SW 1271 (cell line): ENCODE measurements at places on chromosomes 11 and 22.
A peak's percentile ranks its signal among the peaks of the same experiment; 100 is the strongest.

DNA sequence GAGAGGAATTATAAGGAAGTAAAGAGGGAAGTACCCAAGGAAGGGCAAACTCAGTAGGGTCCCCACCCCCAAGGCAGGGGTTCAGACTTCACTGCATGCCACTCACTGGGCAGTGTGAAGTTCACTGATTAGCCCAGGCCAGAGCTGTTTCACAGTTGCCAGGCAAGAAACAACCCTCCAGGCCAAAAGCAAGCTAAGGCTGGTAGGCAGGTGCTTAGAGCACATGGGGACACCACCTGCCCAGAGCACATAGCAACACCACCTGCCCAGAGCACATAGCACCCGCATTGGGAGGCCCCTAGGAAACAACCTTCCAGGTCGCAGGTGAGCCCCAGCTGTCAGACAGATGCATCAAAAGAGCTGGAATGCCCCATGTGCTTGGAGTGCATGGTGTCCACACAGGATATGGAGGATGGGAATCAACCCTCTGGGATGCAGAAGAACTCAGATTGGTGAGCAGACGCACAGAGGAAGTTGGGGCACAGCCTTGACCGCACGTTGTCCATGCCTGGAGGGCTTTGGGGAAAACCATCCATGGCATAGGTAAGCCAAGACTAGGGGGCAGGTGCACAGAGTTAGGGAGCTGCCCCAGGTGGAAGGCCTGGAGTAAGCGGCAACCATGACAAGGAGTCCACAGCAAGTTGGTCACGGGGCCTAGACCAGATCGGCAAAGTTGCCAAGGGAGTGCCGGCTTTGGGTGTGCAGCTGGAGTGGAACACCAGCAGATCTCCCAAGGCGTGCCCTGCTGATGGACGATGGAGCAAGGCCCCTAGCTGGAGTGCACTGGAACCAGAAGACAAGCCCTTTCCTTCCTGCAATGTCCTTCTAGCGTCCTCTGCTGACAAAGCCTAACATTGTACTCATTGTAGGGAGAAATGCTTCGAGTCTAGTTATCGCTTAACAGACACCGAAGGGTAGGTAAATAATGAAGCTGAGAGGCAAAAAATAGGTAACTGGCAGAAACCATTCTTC is 7.8 kb upstream of the TMEM216 start:
- no peak for DNase-seq

DNA sequence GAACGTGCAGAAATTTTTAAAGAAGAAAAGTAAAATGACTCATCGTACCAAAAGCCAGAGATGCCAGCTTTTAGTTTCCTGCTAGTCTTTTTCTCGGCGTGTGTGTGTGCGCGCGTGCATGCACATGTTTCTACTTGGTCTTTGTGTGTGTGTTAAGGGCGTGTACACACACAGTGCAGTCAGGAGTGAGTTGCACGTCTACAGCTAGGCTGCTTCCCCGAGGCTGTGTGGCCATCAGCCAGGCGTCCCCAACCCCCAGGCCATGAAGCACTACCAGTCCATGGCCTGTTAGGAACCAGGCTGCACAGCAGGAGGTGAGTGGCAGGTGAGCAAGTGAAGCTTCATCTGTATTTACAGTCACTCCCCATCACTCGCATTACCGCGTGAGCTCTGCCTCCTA is 36.4 kb downstream of the KCNQ1 start:
- DNase-seq, result no peak

DNA sequence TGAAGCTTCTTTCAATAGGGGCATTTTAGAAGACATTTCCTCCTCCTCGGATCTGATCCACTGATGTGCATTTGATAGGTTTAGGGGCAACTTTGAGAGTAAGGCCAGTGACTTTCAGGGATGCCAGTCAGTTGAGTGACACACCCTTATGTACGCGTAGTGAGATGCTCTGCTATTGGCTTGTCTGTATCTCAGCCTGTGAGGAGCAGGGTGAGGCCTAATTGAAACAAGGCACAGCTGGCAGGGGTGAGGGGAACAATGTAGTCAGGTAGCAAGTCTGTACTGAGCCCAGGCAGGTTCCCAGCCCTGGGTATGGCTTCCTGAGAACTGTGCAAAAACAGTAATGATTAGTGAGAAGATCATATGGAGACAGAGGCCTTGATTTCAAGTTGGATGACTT is 61.5 kb downstream of the STIM1 start:
- no peak for DNase-seq

GRCh38 chr22:43388420-43388851 is 23.4 kb upstream of the MPPED1 start:
- DNase-seq, result peak; percentile 49

DNA sequence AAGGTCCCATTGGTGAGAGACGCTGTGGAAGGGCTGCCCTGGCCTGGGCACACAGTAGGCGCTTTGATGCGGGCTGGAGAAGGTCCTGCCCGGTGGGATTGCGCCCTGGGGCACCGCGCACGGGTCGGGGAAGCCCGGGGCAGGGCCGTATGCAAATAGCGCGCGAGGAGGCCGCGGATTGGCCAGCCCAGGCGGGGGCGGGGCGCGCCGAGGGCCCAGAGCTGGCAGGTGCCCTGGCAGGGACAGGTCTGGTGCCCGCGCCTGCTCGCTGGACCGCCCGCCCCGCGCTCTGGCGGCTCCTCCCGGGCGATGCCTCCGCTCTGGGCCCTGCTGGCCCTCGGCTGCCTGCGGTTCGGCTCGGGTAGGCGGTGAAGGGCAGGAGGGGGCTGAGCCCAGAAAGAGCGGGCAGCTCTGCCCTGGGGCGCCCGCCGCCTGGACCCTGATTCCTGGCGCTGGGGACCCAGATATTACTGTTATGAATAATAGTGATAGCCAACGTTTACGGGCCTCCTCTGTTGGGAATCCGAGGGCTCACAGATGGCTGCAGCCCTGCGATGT is at the start of gene UPK3A:
TSS of gene UPK3A (plus strand) at position 245 of the 558 bp plus-strand sequence. CDS start at position 310, 65 bp downstream.
- no peak for DNase-seq

DNA sequence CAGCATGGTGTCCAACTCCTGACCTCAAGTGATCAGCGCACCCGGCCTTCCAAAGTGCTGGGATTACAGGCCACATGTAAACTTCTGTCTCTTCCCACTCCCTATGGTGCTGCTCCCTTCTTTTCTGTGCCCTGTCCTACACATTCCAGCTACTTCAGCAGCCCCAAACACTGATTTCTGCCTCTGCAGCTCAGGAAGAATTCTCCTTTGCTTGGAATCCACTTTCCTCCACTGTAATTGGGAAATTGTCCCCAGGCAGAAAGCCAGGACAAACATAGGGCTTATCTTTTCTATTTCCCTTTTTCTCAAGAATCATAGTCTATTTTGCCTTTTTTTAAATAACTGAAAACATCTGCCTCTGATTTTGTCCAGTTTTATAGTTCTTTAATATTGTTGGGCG is 21.3 kb upstream of the DRG1 start:
- DNase-seq, result no peak

GRCh38 chr11:119739021-119739703 is 10.2 kb upstream of the NECTIN1 start:
- no peak for DNase-seq

DNA sequence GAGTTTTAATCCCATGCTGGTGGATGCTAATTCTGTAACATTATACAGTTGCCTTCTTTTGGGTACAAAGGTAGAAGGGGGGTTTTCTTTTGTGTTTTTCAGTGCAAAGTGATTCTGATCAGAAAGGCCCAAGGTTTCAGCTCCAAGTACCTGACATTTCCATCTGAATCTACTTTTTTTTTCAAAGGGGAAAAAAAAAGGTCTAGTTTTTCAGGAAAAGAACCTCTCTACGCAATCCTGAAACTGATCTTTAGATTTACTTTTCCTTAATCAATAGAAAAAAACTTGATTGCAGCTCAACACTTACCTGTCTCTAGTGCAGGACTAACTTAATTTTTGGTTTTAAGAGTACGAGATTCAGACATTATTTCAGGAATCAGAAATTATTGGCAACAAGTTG is at the start of gene TECTA:
TSS of gene TECTA (plus strand) at position 301 of the 400 bp plus-strand sequence. CDS start 1,423 bp downstream, outside the sequence.
- no peak for DNase-seq

DNA sequence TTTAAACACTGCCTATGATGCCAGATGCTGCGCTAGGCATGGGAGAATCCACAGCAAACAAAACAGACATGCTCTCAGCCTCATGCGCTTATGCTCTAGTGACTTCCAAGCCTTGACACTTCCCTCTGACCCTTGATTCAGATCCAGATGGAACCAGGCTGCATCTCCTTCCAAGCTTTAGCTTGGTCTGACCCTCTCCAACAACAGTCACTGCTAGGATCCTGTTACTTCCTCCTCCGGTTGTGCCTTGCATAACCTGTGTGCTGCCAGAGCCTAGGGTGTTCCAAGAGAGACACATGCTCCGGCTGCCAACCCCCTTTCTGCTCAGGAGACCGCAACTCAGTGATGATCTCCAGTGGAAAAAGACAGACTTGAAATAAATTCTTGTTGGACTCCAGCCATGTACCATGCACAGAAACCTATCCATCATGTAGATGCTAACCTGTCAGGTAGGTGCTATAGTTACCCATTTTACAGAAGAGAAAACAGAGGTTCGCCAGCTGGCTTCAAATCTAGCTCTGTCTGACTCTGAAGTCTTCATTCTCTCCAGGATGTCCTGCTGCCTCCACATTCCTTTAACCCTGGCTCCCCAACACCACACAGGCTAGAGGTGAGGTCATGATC is 136.3 kb upstream of the TEAD1 start:
- no peak for DNase-seq

- DNase-seq, result no peak
Measured at GRCh38 chr11:118304568-118305248, at the start of gene CD3E. Gene CD3E (plus strand): TSS chr11:118304730. CDS start chr11:118304953, 223 bp downstream.

- DNase-seq, result no peak
Measured at GRCh38 chr11:115360186-115360824, 143.9 kb downstream of the CADM1 start.

DNA sequence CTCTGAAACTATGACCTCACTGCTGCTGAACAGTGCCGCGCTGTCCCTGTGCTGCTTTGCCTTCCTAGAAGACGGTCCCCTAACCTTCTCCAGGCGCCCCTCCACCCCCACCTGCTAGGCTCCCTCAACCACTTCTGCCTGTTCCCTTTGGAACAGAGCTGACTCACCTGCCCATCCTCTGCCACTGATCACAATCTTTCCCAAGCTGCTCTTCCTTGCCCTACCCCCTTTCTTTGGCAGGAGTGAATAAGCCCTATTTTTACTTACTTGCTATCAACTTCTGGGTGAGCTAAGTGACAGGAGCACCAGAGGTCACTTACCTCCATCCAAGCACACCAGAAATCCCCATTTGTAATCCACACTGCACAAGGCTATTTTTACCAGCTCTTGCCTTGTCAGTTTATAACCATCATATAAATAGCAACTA is 116.0 kb upstream of the BID start:
- DNase-seq, result no peak

GRCh38 chr22:41943661-41944209 is 3.2 kb downstream of the CENPM start:
- DNase-seq, result no peak

DNA sequence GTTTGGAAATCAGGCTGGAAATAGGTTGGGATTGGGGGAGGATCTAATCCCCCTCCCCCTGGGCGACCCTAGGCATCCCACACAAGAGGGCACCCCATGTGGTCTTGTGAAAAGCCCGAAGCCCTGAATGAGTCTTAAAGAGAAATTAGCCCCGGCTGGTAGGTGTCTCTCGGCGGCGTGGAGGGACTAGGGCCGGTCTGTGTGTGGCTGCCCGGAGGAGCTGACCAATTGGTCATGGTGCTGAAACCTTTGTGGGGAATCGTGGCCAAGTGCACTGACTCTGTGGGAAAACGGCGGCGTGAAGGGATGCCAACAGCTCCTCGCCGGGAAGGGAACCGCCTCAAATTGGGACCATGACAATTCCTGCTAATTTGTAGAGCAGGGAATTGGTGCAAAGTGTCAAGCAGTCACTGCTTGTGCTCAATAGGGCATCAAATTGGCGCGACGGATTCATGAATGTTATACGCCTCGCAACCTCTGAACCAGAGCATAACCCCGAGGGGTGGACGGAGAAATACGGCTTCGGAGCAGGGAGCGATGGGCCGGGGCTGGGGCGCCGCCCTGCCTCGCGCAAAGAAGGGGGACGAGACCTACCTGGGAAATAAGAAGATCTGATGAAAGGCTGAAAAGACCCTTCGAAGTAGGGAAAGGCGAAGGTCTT is 1.5 kb downstream of the DBX1 start:
- no peak for DNase-seq

- no peak for DNase-seq
Measured at GRCh38 chr11:116638463-116638862, 134.3 kb downstream of the BUD13 start.

GRCh38 chr11:90757849-90758494 is 535.1 kb upstream of the CHORDC1 start:
- DNase-seq, result no peak

DNA sequence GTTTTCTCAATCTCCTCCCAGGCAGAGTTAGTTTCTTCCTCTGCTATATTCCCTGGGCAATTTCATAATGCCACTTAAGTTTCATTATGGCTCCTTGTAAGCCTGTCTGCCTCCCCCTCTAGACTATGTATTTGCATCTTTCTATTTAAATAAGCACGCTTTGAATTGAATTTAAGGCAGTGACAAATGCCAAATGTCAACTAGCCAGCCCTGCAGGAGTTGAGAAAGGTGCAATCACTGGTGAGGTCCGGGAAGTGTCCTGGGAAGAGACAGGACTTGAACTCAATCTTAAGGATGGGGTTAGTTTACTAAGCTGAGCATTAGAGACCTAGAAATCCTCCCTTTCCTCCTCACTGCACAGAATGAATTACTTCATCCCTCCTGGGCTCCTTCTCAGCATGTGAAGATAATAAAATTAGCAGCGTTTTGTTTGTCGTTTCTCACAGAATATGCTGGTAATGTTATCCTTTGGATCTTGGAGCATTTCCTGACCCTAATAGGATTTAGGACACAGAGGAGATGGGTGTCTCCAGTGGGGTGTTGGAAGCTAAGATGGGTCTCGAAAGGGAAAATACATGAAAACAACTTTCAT is 1.6 kb downstream of the TCP11L1 start:
- DNase-seq, result no peak

DNA sequence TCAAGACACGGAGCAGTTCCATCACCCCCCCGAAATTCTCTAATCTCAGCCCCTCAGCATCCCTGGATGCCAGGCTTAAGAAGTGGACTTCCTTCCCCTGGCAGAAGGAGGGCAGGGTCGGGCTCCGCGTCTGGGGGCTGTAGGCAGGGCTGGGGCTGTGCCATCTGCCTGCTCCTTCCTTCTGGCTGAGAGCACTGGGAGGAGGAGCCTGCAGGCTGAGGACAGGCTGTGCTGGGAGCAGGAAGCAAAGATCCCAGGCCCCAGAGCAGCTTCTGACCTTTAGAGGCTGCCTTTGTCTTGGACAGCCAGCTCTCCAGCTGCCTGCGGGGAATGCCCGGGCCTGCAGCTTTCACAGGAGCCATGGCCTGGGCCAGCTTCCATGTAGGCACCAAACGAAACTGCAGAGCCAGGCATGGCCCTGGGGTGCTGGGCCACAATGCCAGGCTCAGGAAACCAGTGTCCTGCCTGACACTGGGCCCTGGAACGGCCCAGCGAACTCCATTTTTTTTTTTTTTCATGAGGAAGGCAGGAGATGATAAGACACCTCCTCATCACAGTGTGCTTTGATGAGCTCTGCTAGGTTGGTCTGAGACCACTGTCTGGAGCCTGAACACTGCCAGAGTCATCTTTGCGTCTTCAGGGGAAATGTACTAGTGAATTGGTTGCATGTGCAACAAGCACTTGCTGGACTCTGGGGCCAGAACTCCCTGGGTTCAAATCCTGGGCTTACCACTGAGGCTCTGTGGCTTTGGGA is 67.9 kb downstream of the MCM5 start:
- DNase-seq, result no peak
